Substantia nigra (tissue), 51 donors: ENCODE measurements at places on chromosomes 11 and 22.
A peak's percentile ranks its signal among the peaks of the same experiment; 100 is the strongest.

- DNase-seq, result no peak
These were observed 525.8 kb upstream of the FAT3 start for GRCh38 chr11:91698845-91699244.

DNA sequence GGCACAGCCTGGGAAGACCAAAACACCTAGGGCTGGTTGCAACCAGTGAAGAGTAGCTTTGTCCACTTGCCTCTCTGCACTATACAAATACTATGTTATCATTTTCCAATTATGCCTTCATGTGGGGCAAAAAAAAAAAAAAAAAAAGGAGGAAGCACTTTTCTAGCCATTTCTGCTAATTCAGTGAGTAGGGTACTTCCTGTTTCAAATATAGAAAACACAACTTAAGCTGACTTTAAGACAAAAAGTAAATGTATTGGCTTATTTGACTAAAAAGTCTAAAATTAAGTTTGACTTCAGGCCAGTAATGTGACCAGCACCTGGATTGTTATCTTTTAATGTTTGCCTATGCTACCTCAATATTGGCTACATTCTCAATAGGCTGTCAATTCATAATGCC, 15.3 kb downstream of the CCDC73 start:
- no peak for DNase-seq

GRCh38 chr11:113182288-113182687, 132.1 kb upstream of the TTC12 start:
- no peak for DNase-seq

DNA sequence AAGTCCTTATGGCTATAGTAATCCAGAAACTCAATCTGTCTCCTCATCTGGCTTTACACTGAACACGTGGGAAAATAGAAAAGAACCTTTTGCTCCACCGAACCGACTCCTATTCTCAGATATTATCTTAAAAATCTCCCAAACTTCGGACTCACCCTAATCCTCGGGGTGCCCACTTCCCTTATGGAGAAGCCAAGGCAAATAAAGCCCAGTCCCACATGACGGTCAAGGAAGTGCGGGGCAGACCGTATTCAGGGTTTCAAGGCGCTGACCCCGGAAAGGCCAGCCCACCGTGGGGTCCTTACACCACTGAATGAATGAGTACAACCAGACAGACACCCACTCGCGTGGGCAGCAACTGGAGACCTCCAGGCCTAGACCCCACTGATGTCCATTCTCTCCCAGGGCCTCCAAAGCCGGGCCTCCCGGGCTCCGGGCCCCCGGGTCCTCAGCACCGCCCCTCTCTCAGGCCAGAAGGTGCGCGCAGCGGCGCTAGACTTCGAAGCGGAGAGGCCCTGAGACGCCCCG, 489 bp downstream of the NUP98 start:
- no peak for DNase-seq

GRCh38 chr11:131534611-131535010, 164.2 kb downstream of the NTM start:
- DNase-seq, result peak; percentile 22

DNA sequence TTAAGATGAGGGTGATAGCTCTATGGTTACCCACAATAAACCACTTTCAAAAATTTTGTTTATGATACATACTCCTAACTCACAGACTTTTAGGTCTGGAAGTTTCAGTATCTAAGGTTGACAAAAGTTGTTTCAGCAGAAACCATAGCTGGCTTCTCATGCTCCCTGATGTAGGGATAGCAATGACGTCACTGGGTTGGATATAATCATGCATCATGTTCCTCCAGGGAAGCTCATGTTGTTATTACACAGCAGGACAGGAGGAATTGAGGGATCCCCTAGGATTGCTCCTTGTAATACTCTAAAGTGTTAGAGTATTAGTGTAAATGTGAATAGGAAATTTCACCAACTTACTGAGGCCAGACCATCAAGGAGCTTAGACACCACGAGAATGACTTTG, 23.6 kb downstream of the APOL3 start:
- DNase-seq, result no peak

- no peak for DNase-seq
These were observed 208.1 kb upstream of the CADM1 start for GRCh38 chr11:115712296-115712695.

DNA sequence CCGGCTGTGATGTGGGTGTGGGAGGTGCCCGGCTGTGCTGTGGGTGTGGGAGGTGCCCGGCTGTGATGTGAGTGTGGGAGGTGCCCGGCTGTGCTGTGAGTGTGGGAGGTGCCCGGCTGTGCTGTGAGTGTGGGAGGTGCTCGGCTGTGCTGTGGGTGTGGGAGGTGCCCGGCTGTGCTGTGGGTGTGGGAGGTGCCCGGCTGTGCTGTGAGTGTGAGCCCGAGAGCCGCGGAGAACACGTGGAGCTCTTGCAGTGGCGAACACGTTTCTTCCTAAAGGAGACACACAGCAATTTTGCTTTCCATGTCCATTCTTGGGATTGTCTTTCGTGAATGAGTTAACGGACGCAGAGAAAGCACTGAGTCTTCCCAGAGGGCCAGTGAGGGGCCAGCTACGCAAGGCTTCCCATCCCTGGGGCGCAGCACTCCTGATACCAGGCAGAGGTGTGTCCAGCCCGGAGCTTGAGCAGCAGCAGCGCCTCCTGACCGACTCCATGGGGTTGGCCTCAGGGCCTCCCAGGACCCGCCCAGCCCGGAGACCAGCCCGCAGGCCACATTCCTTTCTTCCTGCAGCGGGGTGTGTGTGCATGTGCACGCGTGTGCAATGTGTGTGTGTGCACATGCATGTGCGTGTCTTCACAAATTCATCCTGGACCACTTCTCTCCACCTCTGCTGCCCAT, 245.0 kb upstream of the B3GAT1 start:
- no peak for DNase-seq

DNA sequence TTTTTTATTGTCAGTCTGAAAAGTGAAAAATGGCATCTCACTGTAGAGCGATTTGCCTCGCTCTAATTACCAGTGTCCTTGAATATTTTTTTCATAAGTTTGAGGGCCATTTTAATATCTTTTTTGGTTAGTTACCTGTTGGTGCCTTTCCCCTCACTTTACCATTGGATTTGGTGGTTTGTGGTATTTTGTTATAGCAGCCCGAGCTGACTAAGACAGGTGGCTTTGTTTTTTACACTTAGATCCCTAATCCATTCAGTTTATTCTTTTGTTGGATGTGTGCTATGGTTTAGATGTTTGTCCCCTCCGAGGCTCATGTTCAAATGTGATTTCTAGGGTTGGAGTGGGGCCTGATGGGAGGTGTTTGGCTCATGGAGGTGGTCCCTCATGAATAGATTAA, 6.5 kb upstream of the CAPN5 start:
- no peak for DNase-seq

DNA sequence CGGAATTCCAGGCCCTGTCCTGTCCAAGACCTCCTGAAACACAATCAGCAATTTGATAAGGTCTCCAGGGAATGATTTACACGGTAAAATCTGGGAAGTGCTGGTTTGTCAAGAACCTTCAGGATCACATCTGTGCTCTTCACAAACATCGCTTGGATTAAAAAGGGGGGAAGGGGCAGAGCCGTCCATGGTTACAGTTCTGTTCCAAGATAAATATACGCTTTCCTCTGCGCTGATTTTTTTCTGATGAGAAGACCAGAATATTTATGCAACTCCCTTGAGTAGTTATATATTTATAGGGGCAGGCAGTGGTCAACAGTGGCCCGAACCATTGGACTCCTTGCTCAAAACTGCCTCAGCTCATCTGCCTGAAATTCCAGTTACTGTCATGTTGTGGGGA, 9.2 kb upstream of the APOL5 start:
- DNase-seq, result no peak

- no peak for DNase-seq
These were observed 110.2 kb downstream of the TEAD1 start for GRCh38 chr11:12784445-12784844.

GRCh38 chr11:1983601-1983961, 14.1 kb downstream of the H19 start:
- no peak for DNase-seq

- DNase-seq, result no peak
These were observed 24.5 kb upstream of the DKK3 start for GRCh38 chr11:12032968-12033367.
